ENCODE measurements at places on chromosomes 2 and 18. TPM values are rescaled to one million over a fixed set of nuclear protein-coding genes. Genes with fewer than 3 reads are reported as not detected.

PDE1A gene
- total RNA-seq, result 1.9 TPM

MSTN gene
- total RNA-seq, result 0.29 TPM

UGT1A8 gene
- not detected for total RNA-seq

BCL2 gene
- total RNA-seq, result 8.5 TPM

CHRNA1 gene
- not detected for total RNA-seq

MSH6 gene
- total RNA-seq, result 132 TPM

PLA2R1 gene
- 14.8 TPM for total RNA-seq

GRCh38 chr2:42754021-42754775 lies 9.7 kb downstream of the OXER1 start:
- H3K27ac ChIP-seq, result no peak overlapping the region
- H3K36me3 ChIP-seq, result peaks cover 15% of the 10 kb centered on the region
- H3K4me1 ChIP-seq, result peaks cover 8% of the 10 kb centered on the region
- no peak overlapping the region for H3K4me3 ChIP-seq
- no peak for DNase-seq

- H3K27me3 ChIP-seq, result peaks cover under 1% of the 10 kb centered on the region
- no peaks in the 10 kb centered on the region for H3K36me3 ChIP-seq
- no peak overlapping the region for H3K27ac ChIP-seq
- DNase-seq, result no peak
Measured at GRCh38 chr2:56013475-56013874, 89.9 kb upstream of the EFEMP1 start.

DNA sequence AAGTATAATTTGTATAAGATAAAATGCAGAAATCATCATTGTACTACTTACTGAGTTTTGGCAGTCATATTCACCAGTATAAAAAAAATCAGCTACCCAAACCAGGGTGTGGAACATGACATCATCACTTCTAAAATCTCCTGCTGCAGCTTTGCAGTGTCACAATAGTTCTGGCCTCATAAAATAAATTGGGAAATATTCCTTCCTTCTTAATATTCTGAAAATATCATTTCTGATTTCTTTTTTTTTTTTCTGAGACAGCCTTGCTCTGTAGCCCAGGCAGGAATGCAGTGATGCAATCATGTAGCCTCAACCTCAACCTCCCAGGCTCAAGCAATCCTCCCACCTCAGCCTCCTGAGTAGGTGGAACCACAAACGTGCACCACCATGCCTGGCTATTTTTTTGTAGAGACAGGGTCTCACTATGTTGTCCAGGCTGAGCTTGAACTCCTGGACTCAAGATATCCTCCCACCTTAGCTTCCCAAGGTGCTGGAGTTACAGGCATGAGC lies 101.4 kb downstream of the TMEM18 start:
- no peaks in the 10 kb centered on the region for H3K27me3 ChIP-seq
- H3K27ac ChIP-seq, result no peak overlapping the region
- no peak overlapping the region for H3K4me3 ChIP-seq
- H3K36me3 ChIP-seq, result no peaks in the 10 kb centered on the region

- H3K4me3 ChIP-seq, result no peak overlapping the region
- DNase-seq, result no peak
- no peaks in the 10 kb centered on the region for H3K4me1 ChIP-seq
Measured at GRCh38 chr18:1498216-1498615, 593.5 kb downstream of the ADCYAP1 start.

GRCh38 chr2:151637271-151637781 lies 97.0 kb downstream of the NEB start:
- H3K36me3 ChIP-seq, result peaks cover 6% of the 10 kb centered on the region
- peaks cover 9% of the 10 kb centered on the region for H3K4me1 ChIP-seq
- no peak overlapping the region for H3K4me3 ChIP-seq
- no peaks in the 10 kb centered on the region for H3K27me3 ChIP-seq
- no peak for DNase-seq
- H3K27ac ChIP-seq, result no peak overlapping the region

GRCh38 chr2:37779139-37779538 lies 107.7 kb upstream of the CDC42EP3 start:
- no peaks in the 10 kb centered on the region for H3K36me3 ChIP-seq
- peaks cover 6% of the 10 kb centered on the region for H3K27me3 ChIP-seq
- H3K4me1 ChIP-seq, result peaks cover 84% of the 10 kb centered on the region

- no peaks in the 10 kb centered on the region for H3K27me3 ChIP-seq
- H3K4me1 ChIP-seq, result peaks cover 3% of the 10 kb centered on the region
- H3K4me3 ChIP-seq, result no peak overlapping the region
- H3K36me3 ChIP-seq, result no peaks in the 10 kb centered on the region
Measured at GRCh38 chr2:234480337-234480736, 16.5 kb downstream of the ARL4C start.

GRCh38 chr2:42360493-42360889 lies 526 bp downstream of the COX7A2L start:
- H3K27ac ChIP-seq, result peak overlapping the region; percentile 99
- peaks cover 28% of the 10 kb centered on the region for H3K4me1 ChIP-seq
- no peaks in the 10 kb centered on the region for H3K27me3 ChIP-seq
- DNase-seq, result no peak
- no peaks in the 10 kb centered on the region for H3K36me3 ChIP-seq

- peaks cover 23% of the 10 kb centered on the region for H3K4me1 ChIP-seq
- no peaks in the 10 kb centered on the region for H3K27me3 ChIP-seq
- no peak for DNase-seq
- peaks cover 17% of the 10 kb centered on the region for H3K36me3 ChIP-seq
Measured at GRCh38 chr18:63363951-63364350, 3.1 kb downstream of the KDSR start.

- H3K4me1 ChIP-seq, result peaks cover 68% of the 10 kb centered on the region
- no peaks in the 10 kb centered on the region for H3K36me3 ChIP-seq
- no peak overlapping the region for H3K27ac ChIP-seq
- DNase-seq, result no peak
- H3K27me3 ChIP-seq, result no peaks in the 10 kb centered on the region
Measured at GRCh38 chr18:62720048-62720447, 4.7 kb downstream of the PHLPP1 start.

DNA sequence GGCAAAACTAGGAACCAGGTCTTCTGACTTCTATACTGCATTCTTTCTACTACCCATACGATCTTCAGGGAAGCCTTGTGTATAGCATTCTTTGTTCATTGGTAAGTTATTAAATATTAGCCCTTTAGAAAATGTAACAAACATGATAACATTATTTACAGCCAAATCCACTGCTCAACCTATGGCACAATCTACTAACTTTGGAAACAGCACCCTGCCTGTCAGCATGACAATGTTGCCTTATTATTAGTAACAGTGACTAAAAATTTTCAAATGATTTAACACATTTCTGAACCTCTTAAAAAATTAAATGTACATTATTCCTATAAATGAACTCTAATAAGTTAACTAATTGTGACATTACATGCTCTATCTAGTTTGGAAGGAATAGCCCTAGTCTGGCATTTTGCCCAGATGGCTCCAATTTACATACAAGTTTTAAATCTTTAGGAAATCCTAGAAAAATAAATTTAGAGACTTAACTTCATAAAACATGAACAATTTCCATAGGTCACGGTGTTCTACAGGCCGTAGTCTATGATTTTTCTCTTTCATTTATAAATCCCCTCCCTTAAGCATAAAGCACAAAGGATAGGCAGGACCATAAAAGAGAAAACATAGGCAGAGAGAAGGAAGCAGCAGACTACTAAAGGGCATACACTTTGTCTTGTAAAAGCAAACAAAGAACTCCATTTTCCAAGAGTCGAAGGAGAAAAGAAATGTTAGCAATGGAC lies 33.7 kb downstream of the YES1 start:
- H3K27me3 ChIP-seq, result no peaks in the 10 kb centered on the region
- peaks cover 51% of the 10 kb centered on the region for H3K4me1 ChIP-seq
- H3K27ac ChIP-seq, result peak overlapping the region; percentile 95
- no peak for DNase-seq

- no peak overlapping the region for H3K4me3 ChIP-seq
- no peaks in the 10 kb centered on the region for H3K4me1 ChIP-seq
- H3K27me3 ChIP-seq, result peaks cover 28% of the 10 kb centered on the region
- H3K27ac ChIP-seq, result no peak overlapping the region
- H3K36me3 ChIP-seq, result no peaks in the 10 kb centered on the region
- DNase-seq, result no peak
Measured at GRCh38 chr2:224098481-224099230, 59.6 kb upstream of the SERPINE2 start.

GRCh38 chr2:241870611-241871537 lies 1.3 kb downstream of the RTP5 start:
- DNase-seq, result no peak
- no peaks in the 10 kb centered on the region for H3K36me3 ChIP-seq
- peaks cover 18% of the 10 kb centered on the region for H3K27me3 ChIP-seq
- peaks cover 2% of the 10 kb centered on the region for H3K4me1 ChIP-seq

DNA sequence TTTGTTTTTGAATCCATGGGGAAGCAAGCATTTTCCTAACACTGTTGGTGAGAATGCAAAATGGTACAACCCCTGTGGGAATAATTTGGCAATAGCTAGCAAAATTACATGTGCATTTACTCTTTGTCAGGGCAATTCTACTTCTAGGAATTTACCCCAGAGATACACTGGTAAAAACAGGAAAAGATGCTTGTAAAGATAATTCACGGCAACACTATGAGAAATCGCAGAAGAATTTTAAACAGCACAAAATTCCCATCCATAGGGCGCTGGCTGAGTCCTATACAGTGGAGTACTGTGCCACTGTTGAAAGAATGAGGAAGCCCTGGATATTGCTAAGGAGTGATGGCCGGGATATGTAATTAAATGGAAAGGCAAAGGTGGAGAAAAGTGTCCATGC lies 75.8 kb downstream of the DGKD start:
- peaks cover 3% of the 10 kb centered on the region for H3K36me3 ChIP-seq
- no peaks in the 10 kb centered on the region for H3K27me3 ChIP-seq
- DNase-seq, result no peak
- H3K4me3 ChIP-seq, result no peak overlapping the region
- H3K4me1 ChIP-seq, result peaks cover 1% of the 10 kb centered on the region
